B cell (primary cell): ENCODE measurements at places on chromosomes 4 and X. TPM values are rescaled to one million over a fixed set of nuclear protein-coding genes. Genes with fewer than 3 reads are reported as not detected.

Gene EFNB1
- 0.92 and 1.5 TPM in 2 replicates for polyA plus RNA-seq

Gene FAAH2
- polyA plus RNA-seq: 0.37 and 0.85 TPM in 2 replicates

Gene CXCL6
- not detected in 2 replicates for polyA plus RNA-seq

DNA sequence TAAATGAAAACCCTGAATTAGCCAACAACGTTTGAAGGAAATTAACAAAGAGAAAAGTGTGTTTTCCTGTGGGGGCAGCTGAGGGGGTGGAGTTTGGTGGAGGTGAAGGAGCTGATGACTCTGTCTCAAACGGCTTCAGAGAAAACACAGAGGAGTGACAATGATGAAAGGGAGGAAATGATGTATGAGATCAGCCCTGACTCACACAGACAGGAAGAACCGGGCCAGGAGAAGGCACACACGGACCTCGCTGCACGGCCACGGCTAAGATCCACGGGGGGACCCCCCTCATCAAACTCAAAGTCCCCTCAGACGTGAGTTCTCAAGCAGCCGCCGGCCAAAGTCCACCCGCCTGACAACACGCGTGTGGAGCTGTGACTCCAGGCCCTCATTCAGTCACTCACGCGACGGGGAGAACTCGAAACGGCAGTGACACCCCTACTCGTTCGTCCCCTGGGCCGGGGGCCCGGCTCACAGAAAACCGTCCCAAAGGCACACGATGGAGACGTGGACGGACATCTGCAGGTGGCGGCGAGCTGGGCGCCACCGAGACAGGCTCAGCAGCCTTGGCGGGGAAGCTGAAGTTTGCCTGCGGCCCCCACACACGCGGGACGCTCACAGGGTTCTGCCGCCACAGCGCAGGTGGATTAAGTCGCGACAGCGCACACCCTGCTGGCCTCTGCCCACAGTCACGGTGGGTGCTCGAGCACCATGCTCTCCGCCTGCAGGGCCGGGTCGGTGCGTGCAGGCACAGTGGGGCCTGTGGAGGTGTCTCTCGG lies 28.8 kb downstream of the PPP2R3B start:
- no peak for DNase-seq
- no peak overlapping the region for H3K27ac ChIP-seq
- H3K4me1 ChIP-seq: peaks cover 4% of the 10 kb centered on the region
- H3K27me3 ChIP-seq: no peaks in the 10 kb centered on the region

GRCh38 chr4:3807822-3808496 lies 41.8 kb downstream of the ADRA2C start:
- no peak overlapping the region for H3K27ac ChIP-seq
- no peak overlapping the region for H3K4me3 ChIP-seq
- DNase-seq: no peak
- H3K27me3 ChIP-seq: no peaks in the 10 kb centered on the region
